Body of pancreas (tissue), 4 donors: ENCODE measurements at places on chromosomes 16 and 17.

GRCh38 chr17:58667934-58668597, 23.8 kb downstream of the TEX14 start:
- DNase-seq = no peak

DNA sequence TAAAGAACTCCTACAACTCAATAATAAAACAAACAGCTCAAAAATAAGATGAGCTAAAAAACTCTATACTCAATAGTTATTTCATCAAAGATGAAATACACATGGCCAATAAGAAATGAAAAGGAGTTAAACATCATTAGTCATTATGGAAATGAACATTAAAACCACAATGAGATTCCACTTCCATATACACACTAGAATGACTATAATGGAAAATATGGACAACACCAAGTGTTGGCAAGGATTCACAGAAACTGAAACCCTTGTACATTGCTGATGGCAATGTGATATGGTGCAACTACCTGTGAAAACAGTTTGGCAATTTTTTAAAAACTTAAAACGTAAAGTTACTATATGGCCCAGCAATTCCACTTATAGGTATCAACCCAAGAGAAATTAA, 91.4 kb downstream of the GRIN2A start:
- no peak for DNase-seq

- peak; percentile 30 for DNase-seq
Observed at GRCh38 chr17:37527249-37527851, 37.7 kb downstream of the DUSP14 start.

DNA sequence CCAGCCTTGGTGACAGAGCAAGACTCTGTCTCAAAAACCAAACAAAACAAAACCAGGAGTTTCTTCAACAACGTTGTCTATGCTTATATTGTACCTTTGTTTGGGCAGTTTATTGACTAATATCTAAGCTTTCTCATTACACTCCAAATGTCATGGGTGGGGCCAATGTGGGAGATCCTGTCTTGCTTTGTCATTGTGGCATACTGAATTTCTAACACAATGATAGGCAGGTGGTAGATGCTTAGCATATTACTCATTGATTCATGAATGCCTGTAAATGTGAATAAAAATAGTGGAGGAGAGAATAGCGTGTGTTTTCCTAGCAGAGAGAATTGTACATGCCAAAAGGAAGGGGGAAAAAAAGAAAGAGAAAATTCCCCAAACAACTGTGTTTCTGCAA, 802.5 kb upstream of the EEF2KMT start:
- no peak for DNase-seq

GRCh38 chr16:64409783-64410210, 712.1 kb downstream of the CDH11 start:
- DNase-seq = no peak
